Stimulated activated CD4-positive, alpha-beta T cell treated with anti-CD3 and anti-CD28 coated beads, Interleukin-12 subunit alpha, Interleukin-12 subunit beta, amount 100 ng/mL, for 24 hours (primary cell): ENCODE measurements at places on chromosomes 7 and 10.

DNA sequence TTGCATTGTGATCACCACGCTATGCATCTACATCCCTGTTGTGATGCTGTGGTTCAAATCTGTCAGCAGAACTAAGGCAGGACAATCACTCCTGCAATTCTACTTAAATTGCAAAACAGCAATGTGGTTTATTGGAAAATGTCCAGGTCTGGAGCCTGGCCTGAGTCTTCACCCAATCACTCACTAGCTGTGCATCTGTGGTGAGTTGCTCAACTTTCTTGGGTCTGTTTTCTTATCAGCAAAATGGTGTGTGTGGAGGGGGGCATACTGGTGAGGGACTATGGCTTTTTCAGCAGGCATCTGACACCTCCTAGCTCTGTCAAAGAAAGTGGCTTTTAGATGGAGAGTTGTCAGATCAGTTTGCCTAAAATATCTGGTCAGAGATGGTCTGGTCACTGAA is 108.3 kb upstream of the FEZF1 start:
- DNase-seq = no peak

DNA sequence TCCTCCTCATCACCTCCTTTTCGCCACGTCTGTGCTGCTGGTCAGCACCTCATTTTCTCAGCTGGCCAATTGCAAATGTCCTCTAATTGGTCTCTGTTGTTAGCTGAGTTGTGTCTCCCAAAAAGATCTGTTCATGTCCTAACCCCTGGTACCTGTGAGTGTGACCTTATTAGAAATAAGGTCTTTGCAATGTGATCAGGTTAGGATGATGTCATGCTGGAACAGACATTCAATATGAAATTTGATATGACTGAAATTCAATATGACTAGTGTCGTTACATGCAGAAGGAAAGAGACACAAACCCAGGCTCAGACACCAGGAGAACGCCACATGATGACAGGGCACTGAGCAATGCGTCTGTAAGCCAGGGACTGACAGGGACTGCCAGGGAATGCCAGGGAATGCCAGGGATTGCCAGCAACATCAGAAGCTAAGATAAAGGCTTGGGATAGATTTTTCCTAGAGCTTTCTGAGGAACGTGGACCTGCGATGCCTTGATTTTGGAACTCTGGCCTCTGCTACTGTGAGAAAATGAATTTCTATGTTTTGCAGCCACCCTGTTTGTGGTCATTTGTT is 77.5 kb upstream of the CXCL12 start:
- DNase-seq = no peak

- no peak for DNase-seq
Measured at GRCh38 chr7:36071605-36072004, 81.4 kb upstream of the EEPD1 start.

DNA sequence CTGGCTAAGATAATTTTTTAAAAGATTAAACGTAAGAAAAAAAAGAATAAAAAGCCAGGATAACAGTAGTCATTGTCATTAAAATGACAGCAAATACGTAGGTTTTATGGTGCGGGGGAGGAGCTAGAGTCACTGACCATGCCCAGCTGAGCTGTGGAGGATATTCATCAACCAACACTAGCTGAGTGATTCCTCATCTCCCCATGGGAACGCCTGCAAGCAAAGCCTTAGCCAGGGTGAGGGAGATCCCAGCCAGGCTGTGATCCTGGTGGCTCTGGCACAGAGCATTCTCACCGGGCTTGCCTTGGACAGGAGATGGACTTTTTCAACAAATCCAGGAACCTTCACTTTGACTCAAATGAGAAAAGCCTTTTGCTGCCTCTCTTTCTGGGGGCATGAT is 94.2 kb downstream of the HIP1 start:
- DNase-seq = no peak

DNA sequence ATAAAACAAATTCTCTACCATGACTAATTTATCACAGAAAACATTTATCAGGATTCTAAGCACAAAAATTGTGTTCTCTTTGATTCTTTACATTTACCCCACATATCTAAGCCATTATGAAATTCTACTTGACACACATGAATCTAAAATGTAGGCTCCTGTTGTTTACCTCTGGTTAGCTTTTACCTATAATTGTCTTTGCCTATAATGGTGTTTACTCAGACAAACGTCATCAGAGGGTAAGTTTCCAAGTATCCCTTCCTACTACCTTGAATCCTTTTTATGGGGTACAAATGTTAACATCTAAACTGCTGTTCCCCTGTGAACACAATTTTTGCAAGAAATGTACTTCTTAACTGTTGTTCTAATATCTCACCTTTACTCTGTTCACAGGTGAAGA is 63.5 kb downstream of the MINDY3 start:
- no peak for DNase-seq
